Stimulated activated CD4-positive, alpha-beta T cell treated with anti-CD3 and anti-CD28 coated beads, Interleukin-2, amount 100 ng/mL, for 4 hours (primary cell): ENCODE measurements at places on chromosomes 4 and X.

- no peak for DNase-seq
Observed at GRCh38 chrX:152946681-152947080, 47.2 kb downstream of the PNMA5 start.

DNA sequence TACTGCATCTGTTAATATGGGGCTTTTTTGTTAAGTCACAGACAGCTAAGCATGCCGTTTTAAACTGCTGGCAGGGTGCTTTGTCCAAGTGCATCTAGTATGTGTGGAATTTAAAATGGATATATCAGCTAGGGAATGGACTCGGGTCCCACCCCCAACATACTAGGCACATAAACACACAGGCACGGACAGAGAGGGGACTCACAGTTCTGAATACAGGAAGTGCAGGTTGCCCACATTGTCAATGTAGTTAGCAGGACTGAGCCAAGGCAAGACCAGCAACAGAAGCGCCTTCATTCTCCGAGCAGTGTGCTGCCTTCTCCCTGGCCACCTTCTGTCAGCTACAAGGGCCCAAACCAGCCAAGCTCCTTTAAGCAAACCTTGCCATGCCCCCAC, 33.6 kb downstream of the LNX1 start:
- no peak for DNase-seq

DNA sequence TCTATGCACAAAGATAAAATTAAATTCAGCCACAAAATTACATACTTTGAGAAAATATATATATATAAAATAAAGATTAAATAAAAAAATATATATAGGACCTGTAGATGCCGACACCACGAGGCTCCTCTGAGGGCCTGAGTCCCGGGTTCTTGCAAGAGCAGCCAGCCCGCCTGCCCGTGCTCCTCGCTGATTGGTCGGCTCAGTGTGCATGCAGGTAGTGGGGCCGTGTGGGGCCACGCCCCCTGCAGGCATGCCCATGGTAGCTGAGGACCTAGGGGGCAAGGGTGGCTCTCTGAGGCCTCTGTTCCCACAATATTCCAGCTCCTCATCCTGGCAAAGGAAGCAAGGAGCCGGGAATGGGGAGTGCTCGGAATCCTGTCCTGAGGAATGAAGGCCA, 80.5 kb upstream of the AMELX start:
- no peak for DNase-seq

DNA sequence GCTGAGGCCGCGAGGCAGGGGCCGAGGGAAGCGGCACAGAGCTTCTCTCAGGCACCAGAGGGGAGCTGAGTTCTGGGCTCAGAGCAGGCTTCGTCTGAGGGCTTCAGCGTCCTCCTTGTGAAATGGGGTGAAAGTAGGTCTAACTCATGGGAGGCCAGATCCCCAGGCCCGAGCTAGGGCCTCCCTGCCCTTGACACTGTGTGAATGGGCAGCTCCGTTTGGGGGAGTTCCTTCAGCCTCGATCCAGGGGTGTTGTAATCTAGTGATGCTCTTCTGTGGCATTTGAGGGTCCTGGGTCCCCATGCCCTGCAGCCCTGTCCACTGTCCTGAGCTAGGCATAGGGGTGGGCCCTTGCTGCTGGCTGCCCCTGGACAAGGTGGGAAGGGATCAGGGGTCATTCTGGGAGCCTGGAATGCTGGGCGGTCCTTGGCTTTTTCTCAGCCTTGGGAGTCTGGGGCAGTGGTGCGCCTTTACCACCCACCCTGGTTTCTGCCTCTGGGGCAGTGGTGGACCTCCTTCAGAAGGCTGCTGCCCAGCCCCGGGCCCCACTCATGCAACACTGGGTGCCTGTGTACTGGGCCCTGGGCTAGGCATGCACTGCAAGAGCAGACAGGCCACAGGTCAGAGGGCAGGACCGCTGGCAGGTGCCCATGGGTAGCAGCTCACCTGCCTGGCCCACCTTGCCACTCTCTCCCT, 4.1 kb downstream of the SH3BP2 start:
- DNase-seq, result no peak

- DNase-seq, result no peak
Observed at GRCh38 chr4:99395595-99396364, 39.4 kb downstream of the ADH7 start.

DNA sequence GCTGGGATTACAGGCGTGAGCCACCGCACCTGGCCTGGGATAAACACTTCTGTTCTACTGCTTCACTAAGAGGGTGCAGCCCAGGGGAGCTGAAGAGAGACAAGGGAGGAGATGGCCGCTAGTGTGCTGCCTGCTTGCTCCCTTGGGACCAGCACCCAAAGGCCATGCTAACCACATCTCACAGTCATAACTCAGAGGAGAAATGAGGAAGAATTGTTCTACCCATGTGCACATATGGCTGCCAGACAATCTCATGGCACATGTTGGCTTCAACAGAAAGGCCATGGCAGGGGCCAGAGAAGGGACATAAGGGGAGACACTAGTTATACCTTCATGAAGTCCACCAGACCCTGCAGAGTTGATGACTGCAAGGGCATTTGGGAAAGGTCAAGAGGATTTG, 22.4 kb downstream of the CLDN22 start:
- DNase-seq, result no peak

GRCh38 chr4:140163029-140163810, 9.2 kb upstream of the MAML3 start:
- DNase-seq, result no peak
